ENCODE measurements at places on chromosomes 7 and 10. TPM values are rescaled to one million over a fixed set of nuclear protein-coding genes. Genes with fewer than 3 reads are reported as not detected.
A peak's percentile ranks its signal among the peaks of the same experiment; 100 is the strongest.

Gene PLAU
- 1,570 TPM for total RNA-seq

Gene SPAM1
- not detected for total RNA-seq

Gene KCP
- total RNA-seq = 3.4 TPM

Gene GIMAP5
- total RNA-seq = not detected

Gene KIF20B
- total RNA-seq = 12.6 TPM

Gene STAG3
- total RNA-seq = 0.07 TPM

Gene NYAP1
- total RNA-seq = 1.9 TPM

GRCh38 chr10:121240556-121240955, 357.7 kb downstream of the FGFR2 start:
- no peak for DNase-seq
- no peaks in the 10 kb centered on the region for H3K36me3 ChIP-seq
- no peak overlapping the region for H3K27ac ChIP-seq
- no peaks in the 10 kb centered on the region for H3K4me1 ChIP-seq
- no peak overlapping the region for H3K4me3 ChIP-seq

DNA sequence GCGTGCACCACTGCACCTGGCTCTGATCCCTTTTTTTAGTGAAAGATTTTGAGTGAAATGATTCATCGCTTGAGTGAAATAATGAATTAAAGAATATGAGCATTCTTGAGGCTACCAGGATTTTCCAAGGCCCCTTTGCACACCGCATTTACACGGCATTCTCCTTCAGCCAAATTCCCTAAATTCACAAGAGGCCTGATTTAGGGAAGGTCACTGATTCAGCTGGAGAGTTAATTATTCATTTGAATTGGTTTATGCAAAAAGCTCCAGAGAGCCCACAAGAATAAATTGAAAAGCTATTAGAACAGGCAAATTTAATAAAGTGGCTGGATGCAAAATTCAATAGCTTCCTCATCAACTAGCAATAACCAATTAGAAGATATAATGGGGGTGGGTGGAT, 46.5 kb downstream of the LEP start:
- H3K4me3 ChIP-seq = no peak overlapping the region
- no peaks in the 10 kb centered on the region for H3K4me1 ChIP-seq
- H3K36me3 ChIP-seq = no peaks in the 10 kb centered on the region
- DNase-seq = no peak
- no peak overlapping the region for H3K27ac ChIP-seq

GRCh38 chr7:4123346-4123745, 558.7 kb upstream of the FOXK1 start:
- no peaks in the 10 kb centered on the region for H3K27me3 ChIP-seq
- H3K27ac ChIP-seq = no peak overlapping the region
- H3K4me1 ChIP-seq = 0 out of 2 replicates have a peak, but pooled peaks cover 4% of the 10 kb centered on the region
- no peaks in the 10 kb centered on the region for H3K36me3 ChIP-seq
- no peak overlapping the region for H3K4me3 ChIP-seq
- DNase-seq = no peak

DNA sequence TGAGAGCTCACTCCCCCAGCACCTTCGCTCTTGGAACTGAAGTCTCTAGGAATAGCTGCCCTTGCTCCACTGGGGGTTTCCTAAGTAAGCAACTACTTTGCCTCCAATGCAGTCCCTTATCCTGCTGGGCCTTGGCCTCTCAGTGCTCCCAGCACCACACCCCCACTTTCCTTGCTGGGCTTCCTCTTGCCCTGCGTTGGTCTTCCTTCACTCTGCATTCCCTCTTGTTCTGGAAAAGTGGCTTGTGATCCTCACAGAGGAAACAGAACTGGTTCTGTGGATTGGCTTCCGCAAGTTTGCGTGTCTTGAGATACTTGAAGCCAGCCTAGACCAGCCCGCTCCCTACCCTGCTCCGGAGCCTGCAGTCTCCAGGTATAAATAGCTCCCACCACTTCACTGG, 6.4 kb downstream of the NKX2-3 start:
- H3K36me3 ChIP-seq = no peaks in the 10 kb centered on the region
- H3K27ac ChIP-seq = no peak overlapping the region
- DNase-seq = no peak
- H3K4me1 ChIP-seq = 0 out of 2 replicates have a peak, but pooled peaks cover 5% of the 10 kb centered on the region
- no peak overlapping the region for H3K4me3 ChIP-seq

DNA sequence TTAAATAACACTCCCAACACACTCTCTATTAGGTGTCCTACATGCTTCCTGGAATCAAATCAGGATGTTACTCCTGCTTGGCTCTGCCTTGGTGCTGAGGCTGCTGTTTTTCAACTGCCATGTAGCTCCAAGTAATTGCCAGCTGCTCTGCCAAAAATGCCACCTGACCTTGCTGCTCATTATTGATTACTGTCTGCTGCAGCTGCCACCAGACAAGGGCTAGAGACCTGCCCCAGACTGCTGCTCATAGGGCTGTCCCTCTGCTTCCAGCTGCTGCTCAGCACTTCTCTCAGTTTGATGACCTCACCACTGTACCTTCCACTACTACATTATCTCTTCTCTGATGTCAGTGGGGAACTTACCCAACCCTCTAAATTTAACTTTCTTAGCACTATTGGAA, 102.5 kb downstream of the PCLO start:
- H3K27ac ChIP-seq = no peak overlapping the region
- H3K36me3 ChIP-seq = no peaks in the 10 kb centered on the region
- no peaks in the 10 kb centered on the region for H3K27me3 ChIP-seq
- no peak for DNase-seq

- H3K4me1 ChIP-seq = peaks cover 28% of the 10 kb centered on the region
- no peak overlapping the region for H3K27ac ChIP-seq
- H3K27me3 ChIP-seq = no peaks in the 10 kb centered on the region
- peaks cover 22% of the 10 kb centered on the region for H3K36me3 ChIP-seq
- peak overlapping the region; percentile 80 for H3K4me3 ChIP-seq
Observed at GRCh38 chr10:73786512-73786885, 1.1 kb downstream of the ZSWIM8 start.

GRCh38 chr10:98313598-98313997, 45.6 kb upstream of the LOXL4 start:
- peaks cover 43% of the 10 kb centered on the region for H3K4me1 ChIP-seq
- no peak overlapping the region for H3K27ac ChIP-seq
- H3K4me3 ChIP-seq = no peak overlapping the region
- H3K36me3 ChIP-seq = no peaks in the 10 kb centered on the region
- DNase-seq = no peak

- H3K27ac ChIP-seq = peak overlapping the region; percentile 40
- DNase-seq = peak; percentile 74
- peaks cover 20% of the 10 kb centered on the region for H3K4me1 ChIP-seq
- H3K4me3 ChIP-seq = no peak overlapping the region
Observed at GRCh38 chr10:28891058-28891713, 213.9 kb downstream of the BAMBI start.

- no peaks in the 10 kb centered on the region for H3K36me3 ChIP-seq
- H3K27me3 ChIP-seq = 0 out of 2 replicates have a peak, but pooled peaks cover 3% of the 10 kb centered on the region
- H3K4me3 ChIP-seq = no peak overlapping the region
- no peak for DNase-seq
- H3K4me1 ChIP-seq = no peaks in the 10 kb centered on the region
Observed at GRCh38 chr10:128579280-128579865, 453.1 kb upstream of the MKI67 start.

DNA sequence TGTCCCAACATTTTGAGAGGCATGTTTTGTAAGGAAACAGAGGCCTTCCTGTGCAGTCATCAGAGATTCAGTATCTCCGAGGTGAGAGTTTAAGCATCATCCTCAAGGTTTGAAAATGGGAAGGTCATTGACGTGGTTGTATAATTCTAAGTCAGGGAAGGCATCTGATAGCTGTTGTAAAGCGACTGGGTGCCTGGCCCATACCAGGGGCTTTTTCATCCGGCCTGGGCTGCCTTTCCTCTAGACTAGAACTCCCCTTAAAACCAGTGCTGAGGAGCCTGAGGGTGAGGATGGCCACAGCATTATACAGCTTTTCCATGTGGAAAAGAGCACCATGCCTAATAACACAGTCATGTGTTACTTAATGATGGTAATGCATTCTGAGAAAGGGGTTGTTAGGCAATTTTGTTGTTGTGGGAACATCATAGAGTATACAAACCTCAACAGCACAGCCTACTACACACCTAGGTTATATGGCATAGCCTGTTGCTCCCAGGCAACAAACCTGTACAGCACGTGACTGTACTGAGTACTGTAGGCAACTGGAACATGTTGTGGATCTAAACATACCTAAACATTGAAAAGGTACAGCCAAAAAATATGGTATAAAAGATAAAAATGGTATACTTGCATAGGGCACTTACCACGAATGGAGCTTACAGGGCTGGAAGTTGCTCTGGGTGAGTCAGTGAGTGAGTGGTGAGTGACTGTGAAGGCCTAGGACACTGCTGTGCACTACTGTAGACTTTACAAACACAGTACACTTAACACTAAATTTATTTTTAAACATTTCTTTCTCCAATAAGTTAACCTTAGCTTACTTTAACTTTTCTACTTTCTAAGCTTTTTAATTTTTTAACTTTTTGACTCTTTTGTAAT, 13.5 kb upstream of the CACUL1 start:
- H3K4me3 ChIP-seq = no peak overlapping the region
- H3K27ac ChIP-seq = no peak overlapping the region
- H3K27me3 ChIP-seq = no peaks in the 10 kb centered on the region
- H3K36me3 ChIP-seq = no peaks in the 10 kb centered on the region
- peak; percentile 6 for DNase-seq
- no peaks in the 10 kb centered on the region for H3K4me1 ChIP-seq

DNA sequence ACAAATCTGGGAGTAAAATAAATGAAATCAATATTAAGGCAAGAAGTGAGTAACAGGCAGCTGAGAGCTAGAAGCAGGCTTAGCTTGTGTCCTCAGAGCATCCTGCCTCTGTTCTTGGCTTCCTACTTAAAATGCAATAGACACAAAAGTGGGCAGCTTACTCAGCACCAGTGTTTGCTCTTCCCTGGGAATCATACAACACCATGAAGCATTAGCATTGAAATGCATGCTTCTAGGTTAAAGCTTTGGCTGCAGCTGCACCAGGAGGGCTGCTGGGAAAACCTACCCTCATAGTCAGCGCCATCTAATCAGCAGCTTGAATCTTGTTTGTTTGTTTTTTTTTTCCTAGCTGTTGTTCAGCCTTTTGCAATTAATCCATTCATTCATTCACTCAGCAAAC, 104.2 kb upstream of the VWC2 start:
- no peak overlapping the region for H3K27ac ChIP-seq
- H3K36me3 ChIP-seq = no peaks in the 10 kb centered on the region
- H3K4me3 ChIP-seq = no peak overlapping the region
- H3K27me3 ChIP-seq = peaks cover 19% of the 10 kb centered on the region

- H3K4me1 ChIP-seq = peaks cover 33% of the 10 kb centered on the region
- no peak overlapping the region for H3K4me3 ChIP-seq
- H3K36me3 ChIP-seq = peaks cover 25% of the 10 kb centered on the region
- peak; percentile 97 for DNase-seq
- peak overlapping the region; percentile 73 for H3K27ac ChIP-seq
Observed at GRCh38 chr7:76069238-76069638, 21.3 kb downstream of the MDH2 start.

- H3K27ac ChIP-seq = no peak overlapping the region
- DNase-seq = no peak
- peaks cover 23% of the 10 kb centered on the region for H3K27me3 ChIP-seq
- H3K36me3 ChIP-seq = no peaks in the 10 kb centered on the region
- no peak overlapping the region for H3K4me3 ChIP-seq
- no peaks in the 10 kb centered on the region for H3K4me1 ChIP-seq
Observed at GRCh38 chr7:45567713-45568112, 6.5 kb upstream of the ADCY1 start.

- no peak overlapping the region for H3K4me3 ChIP-seq
- H3K4me1 ChIP-seq = no peaks in the 10 kb centered on the region
- H3K27ac ChIP-seq = no peak overlapping the region
- H3K36me3 ChIP-seq = no peaks in the 10 kb centered on the region
- no peaks in the 10 kb centered on the region for H3K27me3 ChIP-seq
- DNase-seq = no peak
Observed at GRCh38 chr10:84946904-84947303, 618.5 kb downstream of the CCSER2 start.

DNA sequence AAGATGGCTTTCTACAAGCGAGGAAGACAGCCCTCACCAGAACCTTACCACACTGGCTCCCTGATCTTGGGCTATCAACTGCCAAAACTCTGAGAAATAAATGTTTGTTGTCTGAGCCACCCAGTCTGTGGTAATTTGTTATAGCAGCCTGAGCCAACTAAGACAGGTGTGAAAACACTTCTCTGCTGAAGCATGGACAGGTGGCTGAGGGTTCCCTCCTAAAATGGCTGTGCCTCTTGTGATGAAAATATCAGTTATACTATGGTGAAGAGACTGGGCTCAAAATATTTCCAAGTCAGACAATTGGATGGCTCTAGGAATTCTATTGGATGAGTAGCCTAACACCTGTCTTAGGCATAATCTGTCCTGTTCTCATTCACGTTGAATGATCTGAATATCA, 78.1 kb downstream of the CDK1 start:
- 0 out of 2 replicates have a peak, but pooled peaks cover 3% of the 10 kb centered on the region for H3K27me3 ChIP-seq
- no peaks in the 10 kb centered on the region for H3K36me3 ChIP-seq
- H3K4me3 ChIP-seq = no peak overlapping the region
- no peak overlapping the region for H3K27ac ChIP-seq
- no peak for DNase-seq
- no peaks in the 10 kb centered on the region for H3K4me1 ChIP-seq
